ENCODE measurements at places on chromosomes 16 and 17.
A peak's percentile ranks its signal among the peaks of the same experiment; 100 is the strongest.

- H3K27ac ChIP-seq: no peak overlapping the region
- no peaks in the 10 kb centered on the region for H3K27me3 ChIP-seq
- H3K36me3 ChIP-seq: peaks cover 38% of the 10 kb centered on the region
- H3K4me3 ChIP-seq: no peak overlapping the region
Measured at GRCh38 chr17:64066716-64067115, 46.3 kb upstream of the ICAM2 start.

- H3K27me3 ChIP-seq: no peaks in the 10 kb centered on the region
- no peak for DNase-seq
- no peaks in the 10 kb centered on the region for H3K36me3 ChIP-seq
- H3K27ac ChIP-seq: no peak overlapping the region
- no peak overlapping the region for H3K4me3 ChIP-seq
Measured at GRCh38 chr17:66229783-66230538, 746 bp upstream of the APOH start.

GRCh38 chr17:77055453-77055852 is 85.3 kb upstream of the SEC14L1 start:
- no peak for DNase-seq
- no peak overlapping the region for H3K27ac ChIP-seq
- H3K4me3 ChIP-seq: no peak overlapping the region
- H3K27me3 ChIP-seq: peaks cover 25% of the 10 kb centered on the region

GRCh38 chr17:59401725-59402124 is 70.3 kb downstream of the YPEL2 start:
- H3K4me3 ChIP-seq: no peak overlapping the region
- H3K27me3 ChIP-seq: no peaks in the 10 kb centered on the region

- peaks cover 32% of the 10 kb centered on the region for H3K27me3 ChIP-seq
- no peaks in the 10 kb centered on the region for H3K36me3 ChIP-seq
- DNase-seq: no peak
- no peak overlapping the region for H3K27ac ChIP-seq
- no peak overlapping the region for H3K4me3 ChIP-seq
- no peaks in the 10 kb centered on the region for H3K4me1 ChIP-seq
Measured at GRCh38 chr16:86277221-86277620, 233.1 kb upstream of the FOXF1 start.

DNA sequence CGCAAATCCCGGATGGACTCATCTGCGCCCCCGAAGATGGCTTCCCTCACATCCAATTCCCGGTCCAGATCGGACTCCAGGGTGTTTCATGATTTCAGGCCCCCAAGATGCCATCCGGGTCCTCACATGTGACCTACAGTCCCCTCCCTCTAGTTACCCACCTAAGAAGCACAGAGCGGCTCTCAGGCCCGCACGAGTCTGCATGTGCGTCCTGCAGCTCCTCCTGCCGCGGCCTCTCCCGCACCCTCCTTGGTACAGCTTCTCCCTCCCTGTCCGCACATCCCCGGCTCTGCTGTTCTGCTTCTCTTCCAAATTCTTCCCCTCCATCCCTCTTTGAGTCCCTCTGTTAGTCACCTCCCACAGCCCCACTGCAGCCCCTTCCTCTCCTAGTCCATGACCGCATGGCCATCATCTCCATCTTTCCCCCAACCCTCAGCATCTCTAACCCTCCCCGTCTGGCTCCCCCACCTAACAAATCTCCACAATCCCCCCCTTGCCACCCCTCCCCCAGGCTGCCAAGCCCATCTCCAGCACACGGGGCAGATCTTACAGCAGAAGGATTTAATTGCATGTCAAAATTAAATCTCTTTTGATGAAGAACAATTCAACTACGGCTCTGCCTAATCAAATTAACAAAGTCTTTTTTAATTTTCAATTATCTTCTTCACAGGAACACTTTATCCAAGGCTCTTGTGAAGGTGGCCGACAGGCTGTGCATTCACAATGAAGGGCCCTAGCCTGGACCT is 231.0 kb downstream of the RBFOX3 start:
- H3K4me1 ChIP-seq: no peaks in the 10 kb centered on the region
- H3K36me3 ChIP-seq: no peaks in the 10 kb centered on the region
- no peak overlapping the region for H3K27ac ChIP-seq

DNA sequence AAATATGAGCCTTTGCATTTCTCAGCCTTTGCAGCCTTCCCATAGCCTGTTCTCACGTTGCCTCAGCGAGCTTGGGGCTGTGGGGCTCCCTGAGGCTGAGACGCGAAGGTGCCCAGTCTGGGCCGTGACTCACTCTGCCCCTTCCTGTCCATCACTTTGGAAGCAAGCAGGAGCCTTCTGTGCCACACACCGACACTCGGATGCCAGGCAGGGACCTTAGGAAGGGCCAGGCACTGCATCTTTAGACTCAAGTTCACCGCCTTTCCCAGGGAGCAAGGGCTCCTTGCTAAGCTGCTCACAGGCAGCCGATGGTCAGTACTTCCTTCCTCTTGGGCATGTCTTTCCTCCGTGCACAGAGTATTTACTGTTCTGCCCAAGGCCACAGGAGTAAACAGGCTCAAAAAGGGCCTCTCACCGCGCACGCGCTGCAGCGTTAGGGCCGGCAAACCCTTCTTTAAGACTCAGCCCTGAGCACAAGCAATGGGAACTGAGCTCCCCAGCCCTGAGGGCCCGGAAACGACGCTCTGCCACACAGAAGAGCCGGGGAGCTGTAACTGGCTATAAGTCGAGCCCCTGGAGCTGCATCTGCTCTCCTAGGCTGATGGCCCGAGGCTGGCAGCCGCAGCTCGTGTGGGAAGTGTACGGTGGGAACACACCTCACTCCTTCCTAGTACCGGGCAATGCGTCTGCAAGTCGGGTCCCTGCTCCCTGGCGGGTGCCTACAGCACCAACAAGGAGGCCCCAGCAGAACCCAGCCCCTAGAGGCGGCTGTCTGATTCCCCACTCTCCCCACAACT is 7.2 kb downstream of the TIMM22 start:
- no peaks in the 10 kb centered on the region for H3K4me1 ChIP-seq
- no peak overlapping the region for H3K27ac ChIP-seq
- DNase-seq: peak; percentile 13
- peaks cover 22% of the 10 kb centered on the region for H3K36me3 ChIP-seq

DNA sequence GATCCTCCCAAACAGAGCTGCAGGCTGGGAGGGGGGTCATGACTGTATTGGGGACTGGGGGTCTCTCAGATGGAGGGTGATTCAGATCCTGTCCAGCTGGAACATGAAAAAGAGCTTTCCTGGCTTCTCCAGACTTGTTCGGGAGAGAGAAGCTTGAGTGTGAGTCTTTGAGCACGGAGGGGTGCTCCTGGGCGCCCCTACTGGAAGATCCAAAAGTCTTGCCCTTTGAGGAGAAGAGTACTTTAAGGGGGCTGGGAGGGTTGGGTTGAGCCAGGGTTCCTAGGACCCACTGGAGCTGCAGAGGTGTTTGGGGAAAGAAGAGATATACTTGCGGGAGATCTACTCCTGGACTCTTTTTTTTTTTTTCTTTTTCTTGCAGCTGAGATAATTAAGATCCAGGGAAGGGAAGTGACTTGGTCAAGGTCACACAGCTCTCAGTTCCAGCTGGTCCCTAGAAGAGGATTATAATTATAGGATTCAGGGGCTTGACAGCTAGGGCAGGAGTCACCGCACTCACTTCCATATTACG is 8.4 kb downstream of the RARA start:
- H3K4me1 ChIP-seq: peaks cover 74% of the 10 kb centered on the region
- no peaks in the 10 kb centered on the region for H3K36me3 ChIP-seq
- H3K27me3 ChIP-seq: no peaks in the 10 kb centered on the region
- H3K27ac ChIP-seq: peak overlapping the region; percentile 83

DNA sequence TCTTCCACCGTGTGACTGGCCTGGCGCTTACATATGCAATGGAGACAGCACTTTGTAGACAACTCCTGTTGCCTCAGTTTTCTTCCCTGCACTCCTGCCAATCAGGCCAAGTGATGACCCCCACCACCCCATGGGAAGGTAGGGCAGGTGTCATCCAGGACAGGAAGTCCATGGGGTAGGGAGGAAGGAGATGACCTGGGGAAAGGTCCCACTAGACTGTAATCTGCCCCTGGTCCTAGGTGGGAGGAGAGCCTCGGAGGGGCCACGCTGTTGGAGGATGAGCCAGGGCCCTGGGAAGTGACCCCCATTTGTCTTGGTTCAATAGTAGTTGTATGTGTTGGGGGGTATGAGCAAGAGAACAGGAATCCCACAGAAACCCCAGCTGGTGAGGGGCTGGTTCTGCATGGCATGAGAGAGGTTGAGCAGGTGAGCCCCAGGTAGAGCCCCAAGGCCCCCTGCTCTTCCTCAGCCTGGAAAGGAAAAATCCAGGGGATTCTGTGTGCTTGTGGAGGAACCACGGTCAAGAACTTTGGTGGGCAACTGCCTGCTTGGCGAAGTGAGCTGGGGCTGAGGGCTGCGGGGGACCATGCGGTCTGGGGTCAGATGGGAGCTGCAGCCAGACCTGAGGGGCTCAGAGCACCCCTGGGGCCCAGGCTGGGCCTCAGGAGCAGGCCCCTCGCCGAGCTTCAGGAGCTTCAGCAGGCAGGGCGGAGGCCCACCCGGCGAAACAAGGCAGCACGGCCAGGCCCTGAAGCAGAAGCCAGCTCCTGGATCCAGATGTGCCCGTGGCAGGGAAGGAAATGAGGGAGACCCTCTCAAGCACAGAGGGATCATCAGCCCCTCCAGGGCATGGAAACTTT is 50.7 kb downstream of the NT5M start:
- no peak overlapping the region for H3K27ac ChIP-seq
- no peak for DNase-seq
- no peak overlapping the region for H3K4me3 ChIP-seq

DNA sequence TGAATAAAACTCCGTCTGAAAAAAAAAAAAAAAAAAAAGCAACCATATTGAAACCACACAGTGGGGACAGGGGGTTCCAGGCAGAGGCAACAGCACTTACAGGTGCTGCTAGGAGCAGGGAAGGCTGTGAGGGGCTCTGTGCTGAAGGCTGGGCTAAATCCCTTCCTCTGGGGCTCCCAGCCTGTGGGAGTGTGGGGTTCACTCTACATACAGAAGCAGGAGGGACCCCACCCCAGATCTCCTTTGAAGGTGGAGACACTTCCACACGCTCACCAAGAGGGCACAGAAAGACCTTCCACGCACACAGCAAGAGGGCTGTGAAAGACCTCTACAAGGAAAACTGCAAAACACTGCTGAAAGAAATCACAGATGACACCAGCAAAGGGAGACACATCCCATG is 53.9 kb downstream of the USP22 start:
- no peak for DNase-seq
- peaks cover 5% of the 10 kb centered on the region for H3K4me1 ChIP-seq
- no peak overlapping the region for H3K27ac ChIP-seq
- no peak overlapping the region for H3K4me3 ChIP-seq
- no peaks in the 10 kb centered on the region for H3K27me3 ChIP-seq

GRCh38 chr16:88550246-88550661 is 19.9 kb upstream of the ZC3H18 start:
- H3K27ac ChIP-seq: no peak overlapping the region
- peaks cover 26% of the 10 kb centered on the region for H3K27me3 ChIP-seq
- H3K4me1 ChIP-seq: no peaks in the 10 kb centered on the region
- H3K36me3 ChIP-seq: no peaks in the 10 kb centered on the region

GRCh38 chr17:81322271-81323082 is 27.4 kb upstream of the SLC38A10 start:
- H3K36me3 ChIP-seq: no peaks in the 10 kb centered on the region
- H3K4me1 ChIP-seq: no peaks in the 10 kb centered on the region
- no peaks in the 10 kb centered on the region for H3K27me3 ChIP-seq
- no peak overlapping the region for H3K27ac ChIP-seq

- no peaks in the 10 kb centered on the region for H3K27me3 ChIP-seq
- H3K27ac ChIP-seq: no peak overlapping the region
- H3K36me3 ChIP-seq: peaks cover 79% of the 10 kb centered on the region
- H3K4me3 ChIP-seq: no peak overlapping the region
Measured at GRCh38 chr17:32451879-32452278, 7.6 kb downstream of the PSMD11 start.

DNA sequence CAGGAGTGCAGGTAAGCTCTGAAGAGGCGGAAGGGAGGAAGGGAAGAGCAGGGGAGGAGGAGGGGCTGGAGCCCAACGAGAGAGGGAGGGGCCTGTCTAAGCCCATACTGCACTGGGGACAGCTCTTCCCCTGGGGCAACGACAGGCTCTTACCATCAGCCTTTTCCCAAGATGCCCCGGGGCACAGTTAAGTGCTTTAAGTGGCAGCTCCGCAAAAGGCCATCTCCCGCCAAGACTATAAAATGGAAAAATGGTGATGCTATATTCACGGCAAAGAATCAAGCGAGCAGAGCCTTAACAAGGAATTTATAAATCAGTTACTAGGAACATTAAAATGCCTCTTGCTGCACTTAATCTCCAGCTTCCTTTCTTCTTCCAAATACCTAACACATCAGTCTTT is 110.2 kb upstream of the NLRP1 start:
- peaks cover 16% of the 10 kb centered on the region for H3K4me1 ChIP-seq
- no peak overlapping the region for H3K4me3 ChIP-seq
- H3K27me3 ChIP-seq: no peaks in the 10 kb centered on the region
- peak overlapping the region; percentile 29 for H3K27ac ChIP-seq
- DNase-seq: peak; percentile 29

DNA sequence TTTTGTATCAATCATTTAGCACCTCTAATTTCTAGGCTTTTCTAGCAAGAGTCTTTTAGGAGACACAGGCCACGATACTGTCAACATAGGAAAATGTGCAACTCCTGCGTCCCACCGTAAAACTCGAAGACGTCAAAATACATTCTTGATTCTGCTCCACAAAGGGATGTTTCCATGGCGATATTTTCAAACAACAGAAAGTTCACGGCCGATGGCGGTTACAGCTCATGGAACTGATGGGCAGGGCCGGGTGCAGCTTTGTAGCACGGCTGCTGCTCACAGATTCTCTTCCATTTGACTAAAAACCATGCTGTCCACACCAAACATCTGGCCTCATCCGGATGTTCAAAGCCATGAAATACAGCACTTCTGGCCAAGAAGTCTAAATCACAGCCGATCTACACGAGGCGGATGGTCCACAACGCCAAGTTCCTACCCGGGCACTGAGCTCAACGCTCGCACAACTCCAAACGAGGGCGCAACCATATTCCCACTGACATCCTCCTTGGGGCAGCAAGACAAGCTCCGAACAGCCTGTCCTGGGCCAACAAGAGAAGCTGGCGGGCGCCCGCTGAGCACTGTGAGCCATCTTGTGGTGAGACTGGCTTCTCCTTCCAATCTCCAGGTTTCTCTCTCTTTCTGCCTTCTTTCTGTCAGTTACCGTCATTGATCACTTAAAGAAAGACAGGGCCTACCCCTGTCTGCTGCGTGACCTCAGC is 79.8 kb downstream of the ZNF778 start:
- peaks cover 12% of the 10 kb centered on the region for H3K4me1 ChIP-seq
- no peaks in the 10 kb centered on the region for H3K27me3 ChIP-seq
- no peak for DNase-seq
- no peak overlapping the region for H3K4me3 ChIP-seq

GRCh38 chr17:78395155-78395554 is 16.7 kb downstream of the PGS1 start:
- DNase-seq: no peak
- H3K4me3 ChIP-seq: no peak overlapping the region
- H3K4me1 ChIP-seq: peaks cover 42% of the 10 kb centered on the region
- no peak overlapping the region for H3K27ac ChIP-seq

DNA sequence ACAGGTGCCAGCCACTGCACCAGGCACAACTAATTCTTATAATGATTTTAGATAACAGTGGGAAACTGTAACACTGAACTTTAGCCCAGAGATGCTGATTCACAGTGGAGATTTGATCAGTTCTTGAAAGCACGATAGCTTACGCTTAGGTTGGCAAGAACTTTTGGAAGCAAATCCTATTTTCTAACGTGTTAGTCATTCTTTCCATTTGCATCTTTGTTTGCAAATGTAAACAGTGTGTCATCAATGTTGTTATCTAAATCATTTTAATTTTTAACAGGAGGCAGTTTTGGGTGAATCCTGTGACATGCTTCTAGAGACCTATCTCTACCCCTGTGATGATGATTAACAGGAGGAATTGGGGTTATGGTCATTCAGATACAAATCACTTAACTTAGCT is 35.7 kb upstream of the GNA13 start:
- H3K4me3 ChIP-seq: no peak overlapping the region
- H3K4me1 ChIP-seq: peaks cover 37% of the 10 kb centered on the region
- no peaks in the 10 kb centered on the region for H3K36me3 ChIP-seq
- peak overlapping the region; percentile 60 for H3K27ac ChIP-seq
- H3K27me3 ChIP-seq: no peaks in the 10 kb centered on the region
